ELR (cell line): ENCODE measurements at places on chromosomes 2 and 18.
A peak's percentile ranks its signal among the peaks of the same experiment; 100 is the strongest.

DNA sequence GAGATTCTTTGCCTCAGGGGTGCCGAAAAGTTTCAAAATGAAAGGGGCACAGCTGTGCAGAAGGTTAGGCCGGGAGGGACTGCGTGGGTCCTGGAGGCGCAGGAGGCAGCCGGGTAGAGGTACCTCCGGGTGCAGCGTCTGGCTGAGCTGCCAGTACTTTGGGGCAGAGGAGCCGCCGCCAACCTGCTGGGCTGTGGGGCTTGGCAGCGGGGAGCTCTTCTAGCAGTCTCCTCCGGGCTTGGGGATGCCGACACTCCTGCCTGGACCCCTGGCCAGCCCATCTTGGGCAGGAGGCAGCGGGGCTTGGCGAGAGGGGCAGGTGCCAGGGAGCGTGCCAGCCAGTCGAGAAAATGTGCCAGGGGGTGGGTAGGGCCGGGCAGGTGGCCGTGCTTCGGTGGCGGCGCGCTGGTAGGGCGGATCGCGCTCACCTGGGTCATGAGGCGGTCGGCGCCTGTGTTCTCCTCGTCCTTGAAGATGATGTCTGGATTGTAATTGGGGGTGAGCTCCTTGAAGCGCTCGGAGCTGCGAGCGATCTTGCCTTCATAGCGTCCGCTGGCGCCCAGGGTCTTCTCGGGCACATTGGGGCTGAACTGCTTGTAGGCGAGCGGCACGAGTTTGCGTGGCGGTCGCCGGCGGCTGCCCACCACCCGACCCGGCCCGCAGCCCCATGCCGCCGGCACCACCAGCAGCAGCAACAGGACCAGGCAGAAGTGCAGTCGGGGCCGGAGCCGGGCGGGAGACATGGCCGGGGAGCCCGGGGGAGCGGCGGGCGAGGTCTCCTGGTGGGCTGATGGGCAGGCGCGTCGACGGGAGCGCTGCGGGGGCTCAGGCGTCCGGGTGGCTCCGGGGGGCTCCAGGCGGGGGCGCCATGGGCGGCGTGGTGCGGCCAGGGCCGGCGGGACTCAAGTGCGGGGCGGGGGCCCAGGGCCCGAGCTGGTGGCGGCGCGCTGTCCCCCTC lies 717 bp downstream of the IHH start:
- no peak for DNase-seq

- peak; percentile 66 for DNase-seq
Measured at GRCh38 chr2:24945907-24946306, 25.8 kb downstream of the DNAJC27 start.

GRCh38 chr18:80183273-80184050 lies 63.9 kb downstream of the PARD6G start:
- no peak for DNase-seq

DNA sequence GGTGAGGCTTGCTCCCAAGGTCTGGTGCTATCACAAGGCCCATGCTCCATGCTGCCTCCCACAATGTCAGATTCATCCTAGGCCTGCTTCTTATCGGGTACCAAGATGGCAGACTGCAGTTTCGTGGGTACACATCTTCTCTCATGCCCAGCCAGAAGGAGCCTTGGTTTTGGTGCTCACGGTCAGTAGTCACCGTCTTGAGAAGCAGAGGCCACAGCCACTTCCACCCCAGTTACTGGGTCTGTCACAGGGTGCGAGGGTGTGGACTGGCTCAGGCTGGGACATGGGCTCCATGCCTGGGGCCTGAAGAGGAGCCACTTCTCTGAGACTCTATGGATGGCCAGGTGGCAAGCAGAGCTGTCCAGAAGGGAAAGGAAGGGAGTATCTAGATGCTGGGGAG lies 178.8 kb upstream of the HS6ST1 start:
- no peak for DNase-seq

GRCh38 chr18:7890075-7890474 lies 323.0 kb downstream of the PTPRM start:
- DNase-seq, result no peak

GRCh38 chr18:48994044-48994651 lies 43.4 kb upstream of the SMAD7 start:
- peak; percentile 72 for DNase-seq

DNA sequence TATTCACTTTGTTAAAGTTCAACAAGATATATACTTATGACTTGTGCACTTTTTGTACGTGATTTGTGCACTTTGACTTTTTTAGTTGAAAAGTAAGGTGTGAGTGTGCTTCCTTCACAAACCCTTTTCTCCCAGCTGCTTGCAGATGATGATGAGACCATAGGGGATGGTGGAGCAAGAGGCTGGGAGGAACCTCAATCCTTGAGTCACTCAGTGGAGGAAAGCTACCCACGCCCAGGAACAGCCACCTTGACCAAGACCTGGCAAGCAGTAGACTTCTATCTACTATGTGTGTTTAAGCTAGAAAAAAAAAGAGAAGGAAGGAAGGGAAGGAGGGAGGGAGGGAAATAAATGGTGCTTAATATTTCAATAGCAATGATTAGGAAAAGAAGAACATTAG lies 25.2 kb upstream of the TAF1B start:
- DNase-seq, result no peak

- no peak for DNase-seq
Measured at GRCh38 chr2:205783872-205784499, 101.7 kb downstream of the NRP2 start.

- no peak for DNase-seq
Measured at GRCh38 chr2:129329574-129329973, 649.9 kb upstream of the RAB6C start.

DNA sequence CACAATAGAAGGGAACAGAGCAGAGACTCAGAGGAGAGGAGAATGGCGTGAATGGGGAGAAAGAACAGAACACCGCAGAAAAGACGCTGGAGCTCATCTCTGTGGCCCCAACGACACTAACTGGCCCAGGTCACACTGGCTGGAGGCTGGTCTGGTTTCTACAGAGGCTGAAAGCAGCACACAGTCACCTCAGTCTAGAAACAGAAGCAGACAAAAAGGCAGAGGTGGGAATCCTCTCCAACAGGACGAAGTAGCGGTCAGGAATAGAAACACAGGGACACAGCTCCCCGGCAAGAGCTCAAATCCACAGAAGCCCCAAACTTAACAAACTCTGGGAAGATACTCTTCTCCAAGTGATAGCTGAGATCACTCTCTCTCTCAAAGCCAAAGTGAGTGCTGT lies 9.2 kb downstream of the SLC66A2 start:
- DNase-seq, result no peak

DNA sequence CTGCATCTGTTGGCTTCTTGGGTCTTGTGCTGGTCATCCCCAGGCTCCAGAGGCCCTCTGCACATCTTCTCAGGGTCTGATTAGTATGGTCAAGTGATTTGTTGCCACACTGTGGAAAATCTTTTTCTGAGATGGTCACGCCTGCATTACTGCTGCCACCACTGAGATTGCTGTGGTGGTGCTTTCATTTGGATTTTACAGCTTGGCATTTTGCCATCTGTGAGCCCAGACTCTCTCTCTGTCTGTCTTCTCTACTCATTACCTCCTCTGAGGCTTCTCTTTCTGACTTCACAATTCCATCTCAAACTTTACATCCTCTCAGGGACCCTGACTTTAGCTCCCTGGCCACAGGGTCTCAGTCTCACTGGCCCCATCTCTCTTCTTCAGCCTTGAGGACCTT lies 154.6 kb downstream of the LRRTM1 start:
- no peak for DNase-seq

- DNase-seq, result peak; percentile 92
Measured at GRCh38 chr2:73979686-73980085, 5.0 kb upstream of the TET3 start.

DNA sequence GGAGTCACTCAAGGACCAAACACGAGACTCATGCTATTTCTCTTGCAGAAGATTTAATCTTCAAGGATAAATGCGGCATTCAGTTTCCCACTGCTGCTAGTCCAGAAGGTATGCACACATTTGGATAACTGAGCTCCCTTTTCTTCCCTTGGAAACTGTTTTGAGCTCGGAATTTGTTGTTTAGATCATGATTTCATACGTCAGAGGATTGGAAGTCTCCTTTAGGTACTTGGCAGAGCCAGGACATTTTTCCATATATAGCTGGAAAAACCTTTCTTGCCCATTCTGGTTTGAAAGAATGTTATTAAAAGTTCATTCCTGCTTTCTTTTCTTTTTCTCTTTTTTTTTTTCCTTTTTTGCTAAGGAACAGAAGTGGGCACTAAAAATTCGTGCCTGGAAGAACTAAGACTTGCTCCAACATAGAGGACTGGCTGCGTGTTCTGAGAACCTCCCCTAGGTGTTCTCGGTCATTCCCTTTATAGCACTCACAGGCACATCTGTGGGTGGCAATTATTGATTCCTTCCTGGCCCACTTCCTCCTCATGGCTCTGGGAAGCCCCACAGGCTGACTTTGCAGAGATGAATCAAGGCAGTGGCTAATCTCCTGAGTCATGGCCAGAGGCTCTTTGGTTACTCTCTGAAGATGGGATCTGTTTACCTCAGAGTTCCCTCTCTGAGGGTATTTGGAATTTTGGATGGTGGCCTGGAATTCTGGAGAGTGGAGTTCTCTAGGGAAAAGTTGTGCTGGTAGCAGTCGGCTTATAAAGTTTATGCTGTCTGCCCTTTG lies 104.8 kb downstream of the PLCL1 start:
- peak; percentile 58 for DNase-seq

- DNase-seq, result no peak
Measured at GRCh38 chr2:241598487-241598886, 38.5 kb downstream of the THAP4 start.

DNA sequence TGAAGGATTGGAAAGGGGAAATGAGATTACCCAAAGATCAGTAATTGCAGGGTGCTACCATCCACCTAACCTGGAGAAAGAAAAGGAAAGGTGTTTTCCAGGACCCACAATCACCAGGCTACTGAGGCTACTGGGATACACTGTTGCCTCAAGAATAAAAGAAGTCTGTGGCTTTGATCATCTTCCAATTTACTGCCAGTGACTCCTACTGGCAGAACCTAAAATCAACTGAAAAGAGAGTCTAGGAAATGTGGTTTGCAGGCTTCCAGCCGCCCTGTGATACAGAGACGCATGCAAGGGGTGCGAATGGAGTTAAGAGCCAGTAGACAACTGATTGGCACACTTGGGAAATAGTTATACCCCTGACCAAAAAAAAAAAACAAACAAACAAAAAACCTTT lies 16.6 kb upstream of the TTL start:
- DNase-seq, result peak; percentile 37

- DNase-seq, result no peak
Measured at GRCh38 chr18:76530846-76531245, 35.8 kb upstream of the ZNF516 start.

DNA sequence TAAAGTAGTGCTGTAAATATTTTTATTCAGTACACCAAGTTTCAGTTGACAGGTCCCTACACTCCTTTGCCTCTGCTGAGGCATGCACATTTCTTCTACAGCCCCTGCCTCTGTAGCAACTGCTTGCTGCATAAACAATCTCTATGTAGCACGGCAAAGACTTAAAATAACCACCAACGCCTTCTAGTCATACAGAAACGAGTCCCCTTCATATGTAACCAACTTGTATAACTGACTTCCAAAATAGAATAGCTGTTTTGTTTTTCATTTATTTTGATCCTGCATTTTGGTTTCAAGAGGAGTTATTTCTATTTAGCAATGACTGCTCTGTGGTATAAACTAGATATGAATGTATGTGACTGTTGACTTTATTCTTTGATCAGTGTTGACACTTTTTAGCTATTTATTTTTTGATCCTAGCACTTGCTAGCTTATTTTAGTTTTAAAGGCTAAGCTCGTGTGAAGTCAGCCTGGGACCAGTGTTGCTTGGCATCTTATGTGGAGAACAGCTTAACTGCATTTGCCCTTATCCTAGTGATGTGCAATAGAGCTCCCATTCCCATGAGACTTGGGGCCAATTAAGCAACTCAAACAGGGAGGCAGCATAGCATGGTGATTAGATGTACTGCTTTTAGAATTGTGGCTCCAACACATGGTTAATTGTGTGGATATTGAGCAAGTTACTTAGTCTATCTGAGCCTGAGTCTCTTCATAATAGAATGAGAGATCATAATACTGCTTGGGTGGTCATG lies 79.6 kb downstream of the HRH4 start:
- DNase-seq, result no peak

DNA sequence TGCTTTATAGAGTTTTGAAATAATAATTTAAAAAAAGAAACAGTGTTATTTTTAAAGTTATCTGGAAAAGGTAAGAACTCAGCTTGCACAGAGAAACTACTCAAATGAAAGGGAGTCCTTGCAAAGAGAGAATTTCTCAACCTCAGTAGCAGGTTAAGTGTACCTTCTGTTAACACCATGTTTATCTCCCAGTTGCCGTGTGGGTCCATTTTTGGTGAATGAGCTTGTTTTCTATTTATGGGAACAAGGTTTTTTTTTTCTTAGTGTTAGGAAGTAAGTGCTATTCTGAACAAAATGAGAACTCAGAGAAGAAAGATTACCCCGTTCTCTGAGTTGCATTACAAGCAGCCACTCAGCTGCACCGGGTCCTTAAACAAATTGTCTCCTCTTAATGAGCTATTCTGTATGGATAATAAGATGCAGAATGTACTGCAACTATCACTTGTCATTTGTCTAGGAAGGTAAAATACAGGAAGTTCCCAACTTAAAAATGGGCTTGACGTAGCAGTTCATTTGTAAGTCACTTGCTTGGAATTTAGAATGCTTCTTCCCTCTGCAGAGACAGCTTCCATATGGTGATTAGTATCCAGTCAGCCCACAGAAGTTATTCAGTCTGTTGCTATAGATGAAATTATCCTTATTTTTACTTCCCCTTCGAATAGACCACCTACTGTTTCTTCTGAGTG lies 74.9 kb downstream of the LTBP1 start:
- peak; percentile 75 for DNase-seq

DNA sequence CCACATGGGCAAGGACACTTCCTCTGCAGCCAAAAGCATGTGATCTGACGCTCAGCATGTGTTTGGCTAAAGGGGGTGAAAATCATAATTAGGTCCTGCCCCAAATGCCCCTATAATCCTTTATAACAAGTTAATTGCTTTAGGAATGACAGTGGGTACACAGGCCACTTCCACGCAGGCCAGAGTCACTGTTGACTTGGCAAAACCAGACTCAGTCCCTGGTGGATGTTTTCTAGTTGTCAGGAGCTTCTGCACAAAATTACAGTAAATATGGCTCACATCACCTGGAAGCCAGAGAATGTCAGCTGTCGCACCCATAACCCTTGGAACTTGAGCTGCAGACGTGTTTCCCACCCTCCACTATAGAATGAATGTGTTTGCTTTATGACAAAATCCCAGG lies 13.3 kb upstream of the PXDN start:
- no peak for DNase-seq

DNA sequence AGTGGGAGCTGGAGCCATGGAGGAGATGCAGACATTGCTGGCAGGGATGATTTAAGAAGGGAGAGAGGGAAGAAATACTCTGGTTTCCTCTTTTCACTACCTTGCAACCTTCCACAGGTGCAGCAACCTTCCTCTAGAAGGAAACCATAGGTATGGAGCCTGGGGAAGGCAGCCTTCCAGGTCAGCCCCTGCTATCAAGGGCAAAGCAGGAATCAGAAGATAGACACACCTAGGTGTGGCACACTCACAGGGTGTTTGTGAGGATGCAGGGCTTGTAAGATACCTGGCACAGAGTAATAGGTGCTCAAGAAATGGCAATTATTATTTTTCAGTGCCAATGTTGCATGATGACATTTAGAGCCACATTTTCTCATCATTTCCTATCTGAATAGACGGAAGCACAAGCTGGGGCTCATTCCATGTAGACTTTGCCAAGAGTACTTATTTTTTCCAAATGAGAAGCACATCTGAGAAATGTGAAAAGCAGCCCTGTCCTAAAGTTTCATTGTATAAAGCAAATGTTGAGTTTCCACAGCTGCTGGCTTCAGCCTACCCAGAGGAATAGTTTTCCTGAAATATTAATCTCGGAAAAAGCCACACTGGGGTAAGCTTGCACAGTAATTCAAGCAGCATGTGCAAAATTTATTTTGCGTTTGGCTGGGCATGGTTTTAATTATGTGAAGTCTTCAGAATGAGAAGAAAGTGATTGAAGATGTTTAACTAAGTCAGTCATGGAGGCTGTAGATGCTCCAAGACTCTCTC lies 20.6 kb downstream of the EVA1A start:
- DNase-seq, result no peak
